ENCODE measurements at places on chromosomes 16 and 17. TPM values are rescaled to one million over a fixed set of nuclear protein-coding genes. Genes with fewer than 3 reads are reported as not detected.

DNA sequence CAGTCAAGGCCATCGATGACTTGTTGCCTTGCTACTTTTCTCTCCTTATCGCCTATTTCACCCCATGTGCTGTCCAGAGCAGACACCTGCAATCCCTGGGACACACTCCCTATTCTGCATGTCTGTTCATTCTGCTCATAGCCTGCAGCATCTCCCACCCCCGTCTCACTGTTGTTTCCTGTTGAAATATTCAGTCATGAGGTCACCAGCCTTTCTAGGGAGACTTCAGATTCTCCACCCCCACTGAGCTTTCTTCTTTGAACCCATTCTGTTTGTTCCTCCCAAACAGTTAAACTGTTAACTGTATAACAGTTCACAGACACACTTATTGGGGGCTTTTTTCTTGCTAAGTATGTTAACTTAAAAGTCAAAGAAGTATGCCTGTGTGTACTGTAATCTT lies 94.4 kb downstream of the AATF start:
- H3K27ac ChIP-seq: peak overlapping the region; percentile 92
- H3K4me3 ChIP-seq: no peak overlapping the region
- H3K4me1 ChIP-seq: peaks cover 46% of the 10 kb centered on the region

DNA sequence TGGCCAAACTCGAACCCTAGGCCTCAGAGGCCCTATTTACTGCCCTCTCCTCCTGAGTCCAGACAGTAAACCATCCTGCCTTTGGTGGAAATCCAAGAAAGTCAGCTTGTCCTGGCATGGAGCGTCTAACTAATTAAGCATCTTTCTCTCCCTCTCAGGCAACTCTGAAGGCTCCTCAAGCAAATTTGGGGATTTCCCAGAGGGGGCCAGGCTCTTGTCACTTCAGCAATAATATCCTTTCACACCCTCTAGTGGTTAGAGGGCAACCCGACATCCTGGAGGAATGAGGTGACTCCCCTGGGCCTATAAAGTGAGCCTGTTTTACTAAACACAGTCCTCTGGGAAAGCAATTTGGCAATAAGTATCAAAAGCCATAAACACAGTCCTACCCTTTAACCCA lies 60.4 kb downstream of the NOG start:
- no peak overlapping the region for H3K4me3 ChIP-seq
- H3K27me3 ChIP-seq: peaks cover 4% of the 10 kb centered on the region

DNA sequence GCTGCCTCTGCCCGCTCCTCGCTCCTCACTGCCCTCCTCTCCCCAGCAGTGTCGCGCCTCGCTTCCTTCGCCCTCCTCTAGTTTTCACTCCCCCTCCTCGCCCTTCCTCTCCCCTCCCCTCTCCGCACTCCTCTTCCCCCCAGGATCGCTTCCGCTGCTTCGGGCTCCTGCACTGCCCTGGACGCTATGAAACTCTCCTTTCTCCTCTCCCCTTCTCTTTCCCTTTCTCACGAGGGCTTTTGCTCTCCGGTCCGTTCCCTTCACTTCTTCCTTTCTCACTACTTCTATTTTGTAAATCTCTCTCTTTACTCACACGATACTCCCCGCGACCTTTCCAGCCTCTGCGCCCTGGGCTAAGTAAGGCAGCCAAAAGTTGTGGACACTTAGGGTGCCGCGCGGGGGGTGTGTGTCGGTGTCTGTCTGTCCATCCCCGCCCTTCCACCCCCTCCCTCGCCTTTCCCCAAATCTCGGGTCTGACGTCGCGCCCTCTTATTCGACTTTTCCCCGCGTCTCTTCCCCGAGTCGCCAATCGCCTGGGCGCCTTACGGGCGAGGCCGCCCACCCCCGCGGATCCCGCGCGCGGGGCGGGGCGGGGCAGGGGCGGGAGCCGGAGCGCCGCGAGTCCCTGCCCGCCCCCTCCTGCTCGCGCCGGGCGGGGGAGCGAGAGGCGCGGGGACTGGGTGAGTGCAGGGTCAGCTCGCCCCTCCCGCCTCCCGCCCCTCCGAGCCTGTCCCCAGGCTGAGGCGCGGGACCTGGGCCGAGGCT lies at the start of gene IRX3:
TSS of gene IRX3 (minus strand) at position 422 of the 765 bp plus-strand sequence. CDS start 737 bp downstream, outside the sequence.
- peak within 1 kb of the TSS; percentile 97 for H3K27ac ChIP-seq
- no peaks in the 10 kb centered on the region for H3K36me3 ChIP-seq
- H3K4me3 ChIP-seq: peak within 1 kb of the TSS; percentile 85
- peak; percentile 88 for DNase-seq
- H3K4me1 ChIP-seq: peaks cover 48% of the 10 kb centered on the region
- H3K27me3 ChIP-seq: peaks cover 93% of the 10 kb centered on the region

PMP22 gene
- total RNA-seq: 1.9 TPM

FTO gene
- 62.6 TPM for total RNA-seq

- no peak overlapping the region for H3K4me3 ChIP-seq
- H3K36me3 ChIP-seq: peaks cover 46% of the 10 kb centered on the region
- no peak for DNase-seq
These were observed 474.8 kb downstream of the SHISA9 start for GRCh38 chr16:13376174-13376573.

Measured in WTC11 (cell line).